ENCODE measurements at places on chromosomes 5 and 9.

DNA sequence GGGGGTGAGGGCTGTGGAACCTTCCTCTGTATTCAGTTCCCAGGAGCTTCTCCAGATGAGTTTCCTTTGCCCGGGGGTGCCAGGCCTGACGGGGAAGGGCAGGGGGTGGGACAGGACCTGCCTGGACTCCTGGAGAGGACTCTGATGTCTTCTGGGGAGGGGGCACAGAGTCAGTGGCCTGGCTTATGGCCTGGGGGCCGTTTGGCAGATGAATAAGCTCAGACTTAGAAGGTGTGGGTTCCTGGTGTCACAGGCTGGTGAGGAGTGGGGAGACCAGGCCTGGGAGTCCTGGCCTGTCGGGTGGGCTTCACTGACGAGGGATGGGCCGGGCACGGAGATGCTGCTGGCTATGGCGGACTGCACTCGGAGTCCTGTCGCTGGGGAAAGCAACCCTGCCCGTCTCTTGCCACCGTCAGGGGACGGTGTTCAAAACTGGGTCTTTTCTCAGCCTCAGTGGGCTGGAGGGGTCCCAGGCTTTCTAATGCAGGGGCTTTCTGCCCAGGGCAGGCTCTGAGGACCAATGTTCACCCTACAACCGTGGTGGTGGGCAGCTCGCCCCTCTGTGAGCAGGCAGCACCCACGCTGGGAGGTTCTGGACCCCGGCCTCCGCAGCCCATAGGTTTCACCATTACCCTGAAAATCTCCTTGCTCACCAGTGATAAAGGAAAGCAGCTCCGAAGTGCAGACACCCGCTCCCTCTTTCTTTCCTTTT, 16.2 kb downstream of the COL5A1 start:
- DNase-seq = no peak

DNA sequence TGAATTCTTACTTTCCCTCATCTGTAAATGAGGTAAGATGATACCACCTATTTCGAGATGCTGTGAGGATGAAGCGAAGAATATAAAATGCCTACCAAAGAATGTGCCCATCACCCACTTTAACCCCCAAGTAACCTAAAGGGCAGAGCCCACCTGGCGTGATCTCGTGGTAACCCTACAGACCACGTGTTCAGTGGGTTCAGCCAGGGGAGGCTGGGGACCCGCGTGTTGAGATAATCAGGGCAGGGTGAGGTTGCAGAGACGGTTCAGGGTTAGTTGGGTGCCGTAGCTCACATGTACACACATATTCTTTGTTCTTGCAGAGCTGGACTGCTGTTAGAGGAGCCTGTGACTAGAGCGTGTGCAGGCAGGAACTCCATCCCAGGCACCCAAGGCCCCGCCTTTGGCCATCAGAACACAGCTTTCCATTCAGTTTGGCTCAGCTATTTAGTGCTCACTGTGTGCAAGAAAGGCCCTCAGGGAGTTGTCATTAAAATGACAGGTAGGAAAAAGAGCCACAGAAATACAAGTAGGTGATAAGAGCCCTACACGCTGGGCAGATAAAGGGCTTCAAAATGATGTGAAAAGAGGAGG, 56.5 kb upstream of the HAND1 start:
- no peak for DNase-seq

DNA sequence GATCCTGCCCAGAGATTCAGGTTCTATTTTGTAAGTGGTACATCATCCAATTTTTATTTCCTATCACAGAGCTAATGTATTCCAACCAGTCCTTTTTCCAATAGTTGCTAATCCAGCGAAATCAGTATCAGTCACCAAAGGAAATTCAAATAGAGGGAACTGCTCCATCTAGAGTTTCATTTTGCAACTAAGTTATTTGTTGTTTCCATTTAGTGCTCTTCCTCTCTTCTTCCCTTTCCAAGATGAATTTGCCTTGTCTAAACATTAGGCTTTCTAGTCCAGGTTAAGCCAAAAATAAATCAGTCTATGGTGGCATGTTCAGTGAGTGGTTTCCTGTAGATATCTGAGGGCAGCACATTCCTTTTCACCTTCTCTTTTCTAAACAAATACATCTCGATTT, 79.8 kb upstream of the SPATA31D4 start:
- no peak for DNase-seq

GRCh38 chr5:80884086-80884813, 75.9 kb upstream of the RASGRF2 start:
- no peak for DNase-seq

- DNase-seq = no peak
These were observed 341.7 kb upstream of the TYRP1 start for GRCh38 chr9:12351293-12352044.

DNA sequence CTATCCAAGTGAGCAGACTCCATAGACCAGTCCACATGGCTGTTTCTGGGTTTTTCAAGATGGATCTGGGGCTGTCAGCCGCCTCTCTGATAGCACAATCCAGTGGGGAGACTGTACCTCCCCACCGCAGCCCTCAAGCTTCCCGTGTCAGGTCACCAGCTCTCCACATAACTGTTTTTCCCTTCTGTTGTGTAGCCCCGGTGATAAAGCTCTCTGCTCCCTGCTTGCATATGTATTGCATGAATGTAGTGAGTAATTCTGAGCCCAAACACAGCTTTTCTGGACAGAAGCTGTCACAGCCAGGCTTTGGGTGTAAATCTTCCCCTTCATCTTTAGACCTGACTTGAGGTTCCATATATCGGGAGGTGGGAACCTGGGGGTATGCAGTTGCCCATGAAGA, 23.1 kb upstream of the CFAP157 start:
- no peak for DNase-seq

DNA sequence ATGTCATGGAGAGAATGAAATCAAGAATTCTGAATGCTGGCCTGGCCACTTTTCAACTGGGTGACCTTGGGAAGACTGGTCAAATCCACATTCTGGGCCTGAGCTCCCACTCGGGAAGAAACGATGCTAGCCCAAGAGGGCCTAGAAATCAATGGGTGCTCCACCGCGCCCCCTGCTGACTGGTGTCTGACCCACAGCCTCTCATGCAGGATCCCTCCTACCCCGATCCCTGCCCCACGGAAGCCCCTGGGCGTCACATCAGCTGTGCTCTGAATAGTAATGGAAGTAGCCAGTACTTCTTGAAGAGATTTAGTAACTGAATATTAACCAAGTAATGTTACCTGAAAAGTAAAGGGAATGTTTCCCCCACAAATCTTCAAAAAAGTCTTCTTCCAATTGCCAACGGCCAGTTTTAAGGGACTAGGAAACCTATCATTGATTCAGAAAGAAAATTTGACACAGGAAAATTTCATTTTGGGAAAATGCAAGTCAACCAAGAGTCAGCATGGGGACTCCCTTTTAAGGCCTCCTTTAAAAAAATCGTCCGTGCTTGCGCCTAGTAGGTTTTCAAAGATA, 43.9 kb downstream of the CRB2 start:
- no peak for DNase-seq

DNA sequence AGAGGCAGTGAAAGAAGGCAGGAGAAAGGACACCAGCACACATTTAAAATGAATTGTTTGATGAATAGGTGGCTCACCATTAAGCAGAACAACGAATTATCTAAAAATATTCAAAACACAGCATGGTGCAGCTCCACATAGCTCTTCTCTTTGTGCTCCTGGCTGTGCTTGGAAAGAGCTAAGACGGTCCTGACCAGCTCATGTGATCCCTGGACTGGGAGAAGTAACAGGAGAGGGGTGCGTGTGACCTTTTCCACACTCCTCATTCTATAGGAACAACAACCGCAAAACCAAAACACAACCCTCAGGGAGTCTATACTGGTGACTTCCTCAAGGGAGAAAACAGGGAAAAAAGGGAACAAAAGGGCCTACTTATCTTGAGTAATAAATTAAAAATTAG, 140.5 kb downstream of the DIRAS2 start:
- DNase-seq = no peak

GRCh38 chr9:128169492-128169891, 9.4 kb downstream of the BBLN start:
- no peak for DNase-seq

DNA sequence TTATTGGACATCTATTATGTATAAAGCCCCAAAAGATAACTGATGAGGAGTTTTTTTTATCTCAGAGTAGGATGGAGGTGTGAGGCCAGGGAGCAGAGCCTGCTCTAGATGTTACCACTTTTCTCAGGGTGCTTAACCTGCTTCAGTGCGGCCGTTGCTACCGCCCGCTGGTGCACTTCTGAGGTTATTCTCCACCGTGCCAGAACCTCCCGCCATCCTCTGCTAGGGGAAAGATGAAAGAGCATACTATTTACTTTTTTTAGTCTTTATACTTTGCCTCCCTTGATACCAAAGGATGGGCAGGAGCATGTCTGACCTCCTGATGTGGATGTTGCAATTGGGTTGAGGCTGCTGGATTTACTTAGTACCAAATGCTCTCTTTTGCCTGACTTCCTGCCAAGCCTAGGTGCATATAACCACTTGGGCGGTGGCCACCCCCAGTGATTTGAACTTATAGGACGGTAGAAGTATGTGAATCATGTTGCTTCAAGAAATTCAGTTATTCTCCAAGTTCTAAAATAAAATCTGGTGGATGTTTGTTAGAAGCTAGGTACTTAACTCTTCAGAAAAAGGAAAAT, 71.1 kb upstream of the HSPB3 start:
- no peak for DNase-seq

- DNase-seq = no peak
These were observed 394.5 kb downstream of the NFIB start for GRCh38 chr9:13919401-13919800.

- no peak for DNase-seq
These were observed 87.0 kb downstream of the IARS1 start for GRCh38 chr9:92206488-92206887.

DNA sequence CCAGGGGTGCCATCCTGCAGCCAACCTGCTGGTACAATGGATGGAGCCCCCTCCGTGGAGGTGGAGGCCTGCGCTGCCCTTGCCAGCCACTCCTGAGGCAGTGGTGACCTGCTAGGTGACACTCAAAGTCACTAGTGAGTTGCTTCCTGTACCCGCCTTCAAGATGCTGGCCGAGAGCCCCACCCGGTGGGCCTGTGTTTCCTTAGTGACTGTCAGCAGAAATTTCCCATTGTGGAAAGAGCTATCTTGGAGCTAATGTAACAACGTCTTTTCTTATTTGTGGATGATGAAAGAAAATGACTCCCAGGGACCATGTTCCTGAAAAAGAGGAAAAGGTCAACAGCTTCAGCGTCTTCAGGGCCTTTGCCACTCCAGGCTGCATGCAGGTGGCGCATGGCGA, 117.0 kb upstream of the BOD1 start:
- no peak for DNase-seq

DNA sequence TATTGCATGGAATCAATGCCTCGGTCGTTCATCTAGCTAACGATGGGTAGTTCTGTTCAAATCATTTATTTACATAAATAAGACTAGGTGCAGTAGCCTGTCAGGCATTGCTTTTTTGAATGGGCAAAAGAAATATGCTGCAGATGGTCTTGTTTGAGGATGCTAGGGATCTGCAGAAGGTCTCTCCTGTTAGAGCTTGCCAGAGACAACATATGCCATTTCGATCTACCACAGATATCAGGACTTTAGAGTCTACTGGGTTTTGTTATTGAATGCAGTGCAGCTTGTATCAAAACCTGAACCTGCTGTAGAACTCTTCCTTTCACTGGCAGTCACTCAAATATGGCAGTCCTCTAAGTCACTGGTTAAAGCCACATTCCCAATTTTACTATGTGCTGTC, 381.1 kb upstream of the CDH10 start:
- no peak for DNase-seq

GRCh38 chr5:65078331-65078730, 309.6 kb downstream of the CWC27 start:
- DNase-seq = no peak

DNA sequence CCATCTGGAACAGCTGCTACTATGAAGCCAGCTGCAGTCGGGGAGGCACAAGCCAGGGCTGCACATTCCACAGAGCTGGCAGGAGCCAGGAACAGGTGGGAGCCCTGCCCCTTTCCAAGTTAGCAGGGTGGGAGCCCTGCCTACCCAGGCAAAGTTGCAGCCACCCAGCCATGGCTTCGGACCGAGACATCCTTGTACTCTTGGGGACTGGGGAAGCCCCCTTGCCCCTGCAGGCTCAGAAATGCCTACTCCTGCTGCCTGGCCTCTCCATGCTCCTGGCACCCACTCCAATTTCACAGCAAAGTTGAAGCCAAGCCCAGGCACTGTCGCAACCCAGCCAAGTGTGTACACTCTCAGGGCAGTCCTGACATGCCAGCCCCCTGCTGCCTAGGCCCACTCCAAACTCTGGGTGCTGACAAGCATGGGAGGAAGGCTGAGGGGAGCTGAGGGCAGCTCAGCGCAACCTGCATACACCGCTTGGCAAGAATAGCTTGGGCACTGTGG, 165.1 kb downstream of the RNF180 start:
- no peak for DNase-seq

GRCh38 chr9:114497236-114497635, 8.0 kb downstream of the WHRN start:
- DNase-seq = no peak

DNA sequence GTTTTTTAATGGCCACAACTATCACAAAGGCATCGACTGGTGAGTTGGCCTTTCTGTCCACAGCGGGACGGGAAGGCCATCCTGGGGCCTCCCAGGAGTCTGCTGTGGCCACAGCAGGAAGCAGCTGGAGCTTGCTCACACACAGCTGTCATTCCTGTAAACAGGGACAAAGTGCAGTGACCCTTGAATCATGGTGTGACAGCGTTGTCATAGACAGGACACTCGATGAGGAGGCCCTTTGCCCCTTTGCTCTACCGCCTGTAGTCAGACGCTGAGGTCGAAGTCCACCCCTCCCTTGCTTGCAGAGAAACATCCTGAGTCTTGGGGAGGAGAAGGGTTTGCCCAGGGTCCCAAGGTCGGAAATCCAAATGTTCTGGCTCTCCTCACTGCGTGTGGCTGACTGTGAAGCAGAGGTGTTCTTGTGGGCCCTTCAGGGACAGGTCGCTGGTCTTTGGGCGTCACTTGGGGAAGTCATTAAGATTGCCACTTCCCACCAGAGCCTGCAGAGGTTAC, 35.1 kb downstream of the NDST1 start:
- DNase-seq = no peak

- DNase-seq = no peak
These were observed 34.3 kb downstream of the GPR107 start for GRCh38 chr9:130088051-130088450.

GRCh38 chr9:88313364-88314220, 74.7 kb upstream of the SPIN1 start:
- DNase-seq = no peak

DNA sequence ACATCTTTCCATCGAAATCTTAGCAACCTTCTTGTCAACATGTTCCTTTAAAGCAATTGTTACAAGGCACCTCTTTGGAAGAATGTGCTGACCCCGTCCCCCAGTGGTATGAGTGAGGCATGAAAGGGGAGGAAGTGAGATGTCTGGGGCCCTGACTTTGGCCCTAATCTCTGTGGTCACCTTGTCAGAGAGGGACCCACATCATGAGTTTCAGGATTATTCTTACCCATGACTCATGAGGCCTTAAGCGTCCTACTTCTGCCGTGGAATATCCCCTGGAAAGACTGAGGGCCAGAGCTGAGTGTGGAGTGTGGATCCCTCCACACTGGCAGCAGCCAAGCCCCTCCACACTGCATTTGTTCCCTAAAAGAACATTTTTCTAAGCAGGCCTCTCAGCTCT, 81.2 kb downstream of the FSTL4 start:
- no peak for DNase-seq

GRCh38 chr9:124654431-124654830, 116.7 kb downstream of the NR6A1 start:
- no peak for DNase-seq

- DNase-seq = no peak
These were observed 391.1 kb upstream of the GRIA1 start for GRCh38 chr5:153099328-153099727.
